ENCODE measurements at places on chromosomes 1 and 21. TPM values are rescaled to one million over a fixed set of nuclear protein-coding genes. Genes with fewer than 3 reads are reported as not detected.

The LCE3E gene
- not detected for total RNA-seq

The ROR1 gene
- 27.6 TPM for total RNA-seq

The KRTAP19-3 gene
- not detected for total RNA-seq

The SPRR2F gene
- not detected for total RNA-seq

GRCh38 chr1:246329900-246330299 is 177.2 kb downstream of the SMYD3 start:
- H3K27me3 ChIP-seq = no peaks in the 10 kb centered on the region
- no peaks in the 10 kb centered on the region for H3K36me3 ChIP-seq
- no peaks in the 10 kb centered on the region for H3K4me1 ChIP-seq
- H3K27ac ChIP-seq = no peak overlapping the region
- no peak for DNase-seq
- H3K4me3 ChIP-seq = no peak overlapping the region

GRCh38 chr1:220908757-220909156 is 29.5 kb downstream of the HLX start:
- H3K36me3 ChIP-seq = no peaks in the 10 kb centered on the region
- H3K27ac ChIP-seq = no peak overlapping the region
- H3K27me3 ChIP-seq = no peaks in the 10 kb centered on the region

- H3K27me3 ChIP-seq = no peaks in the 10 kb centered on the region
- no peaks in the 10 kb centered on the region for H3K4me1 ChIP-seq
- no peak for DNase-seq
- H3K27ac ChIP-seq = no peak overlapping the region
- no peak overlapping the region for H3K4me3 ChIP-seq
- no peaks in the 10 kb centered on the region for H3K36me3 ChIP-seq
These were observed 24.9 kb downstream of the MATN1 start for GRCh38 chr1:30698401-30698981.

DNA sequence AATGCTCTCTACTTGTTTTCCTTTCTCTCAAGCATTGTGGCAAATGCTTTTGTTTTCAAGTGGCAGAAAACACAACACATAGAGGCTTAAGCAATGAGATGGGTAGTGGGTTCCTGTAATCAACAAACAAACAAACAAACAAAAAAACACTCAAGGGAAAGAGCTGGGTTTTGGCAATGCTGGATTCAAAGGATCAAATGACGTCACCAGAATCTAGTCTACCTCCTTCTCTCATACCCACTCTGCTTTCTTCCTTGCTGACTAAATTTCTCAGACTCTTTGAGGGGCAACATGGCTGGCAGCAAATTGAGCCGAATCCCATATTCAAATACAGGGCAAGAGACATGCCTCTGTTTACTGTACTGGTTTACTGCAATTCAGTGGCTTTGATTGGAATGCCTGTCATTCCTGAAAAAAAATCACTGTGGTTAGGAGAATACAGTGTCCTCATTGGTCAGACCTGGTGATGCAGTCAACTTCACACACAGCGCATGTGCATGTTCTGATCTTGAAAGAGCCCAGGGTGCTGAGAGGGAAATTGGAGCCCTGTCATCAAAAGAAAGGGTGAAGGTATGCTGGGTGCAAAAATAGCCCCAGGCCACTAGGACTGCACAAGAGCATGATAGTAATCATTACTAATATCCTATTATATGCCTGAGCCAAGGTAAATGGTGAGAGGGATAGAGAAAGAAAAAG is 356.2 kb downstream of the KCTD3 start:
- H3K4me1 ChIP-seq = no peaks in the 10 kb centered on the region
- no peak overlapping the region for H3K27ac ChIP-seq
- H3K4me3 ChIP-seq = no peak overlapping the region
- H3K27me3 ChIP-seq = no peaks in the 10 kb centered on the region
- no peaks in the 10 kb centered on the region for H3K36me3 ChIP-seq

- no peak for DNase-seq
- no peak overlapping the region for H3K4me3 ChIP-seq
- no peaks in the 10 kb centered on the region for H3K27me3 ChIP-seq
- H3K36me3 ChIP-seq = peaks cover 3% of the 10 kb centered on the region
These were observed 60.5 kb downstream of the ERI3 start for GRCh38 chr1:44294588-44295007.
